ENCODE measurements at places on chromosomes 1 and 21.

- no peak for DNase-seq
Observed at GRCh38 chr1:219833214-219833815, 95.0 kb downstream of the SLC30A10 start.

DNA sequence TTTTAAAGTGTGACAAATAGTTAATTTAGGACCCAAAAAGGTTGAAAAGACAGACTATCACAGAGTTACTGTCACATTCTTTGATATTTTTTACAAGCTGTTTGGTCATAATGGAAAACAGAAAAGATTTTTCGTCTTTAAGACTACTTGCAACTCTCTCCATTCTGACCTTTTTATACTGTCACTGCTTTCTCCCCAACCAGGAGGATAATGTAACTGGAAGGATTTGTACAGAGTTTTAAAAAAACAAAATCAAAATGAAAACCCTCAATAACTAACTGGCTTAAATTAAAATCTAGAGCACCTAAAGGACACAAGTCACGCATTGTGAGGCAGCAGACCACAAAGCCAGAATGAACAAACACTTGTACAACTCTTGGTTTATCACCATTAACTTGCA lies 257.7 kb downstream of the FAF1 start:
- DNase-seq: no peak

DNA sequence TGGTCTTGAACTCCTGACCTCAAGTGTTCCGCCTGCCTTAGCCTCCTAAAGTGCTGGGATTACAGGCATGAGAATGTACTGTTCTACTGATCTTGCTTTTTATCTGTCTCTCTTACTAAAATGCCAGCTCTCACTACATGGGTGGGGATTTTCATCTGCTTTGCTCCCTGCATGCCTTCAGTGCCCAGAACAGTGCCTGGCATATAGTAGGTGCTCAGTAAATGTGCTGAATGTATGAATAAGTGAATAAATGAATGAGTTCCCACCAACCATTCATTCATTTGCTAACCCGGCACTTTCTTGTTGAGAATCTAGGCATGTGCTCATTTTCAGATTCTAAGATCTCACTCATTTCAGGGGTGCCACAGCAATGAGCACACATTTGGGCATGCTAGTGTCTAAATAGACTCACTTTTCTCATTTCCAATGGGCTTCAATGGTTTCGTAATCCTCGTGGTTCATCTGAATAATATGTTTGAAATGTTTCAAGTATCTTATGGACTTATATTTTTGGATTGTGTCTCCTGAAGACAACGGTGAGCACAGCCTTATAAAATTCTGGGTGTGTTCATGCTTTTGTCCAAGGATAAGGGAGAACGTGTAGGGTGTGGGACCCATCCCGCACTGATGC lies 7.6 kb downstream of the DHRS3 start:
- no peak for DNase-seq

GRCh38 chr1:229207916-229208315 lies 63.0 kb upstream of the RAB4A start:
- no peak for DNase-seq

GRCh38 chr1:68307378-68307787 lies 75.1 kb upstream of the WLS start:
- DNase-seq: no peak

DNA sequence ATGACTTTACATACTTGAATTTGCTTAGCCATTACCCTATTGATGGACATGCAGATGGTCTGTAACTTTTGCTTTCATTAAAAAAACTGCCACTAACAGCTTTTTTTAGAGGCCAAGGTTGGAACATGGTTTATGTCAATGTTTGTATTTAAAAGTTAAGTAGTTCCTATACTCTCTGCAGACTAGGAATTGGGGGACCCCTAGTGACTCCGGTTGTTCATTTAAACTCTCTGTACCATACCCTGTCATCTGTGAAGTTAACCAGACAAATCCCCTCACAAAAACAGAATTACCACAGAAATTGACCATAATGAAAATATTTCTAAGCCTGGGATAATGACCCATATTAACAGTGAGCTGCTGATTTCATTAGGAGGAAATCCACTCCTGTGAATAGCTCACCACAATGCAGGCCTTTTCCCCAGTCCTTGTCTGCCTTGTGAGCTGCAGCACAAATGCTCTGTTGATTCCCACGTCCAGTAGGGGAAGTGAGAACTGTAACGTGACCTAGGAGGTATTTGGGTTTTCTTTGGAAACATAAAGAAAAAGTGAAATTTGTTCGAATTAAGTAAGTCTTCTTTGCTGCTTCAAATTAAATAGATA lies 30.2 kb upstream of the CD101 start:
- DNase-seq: no peak

- no peak for DNase-seq
Observed at GRCh38 chr1:37995751-37996345, 6.0 kb upstream of the SF3A3 start.

DNA sequence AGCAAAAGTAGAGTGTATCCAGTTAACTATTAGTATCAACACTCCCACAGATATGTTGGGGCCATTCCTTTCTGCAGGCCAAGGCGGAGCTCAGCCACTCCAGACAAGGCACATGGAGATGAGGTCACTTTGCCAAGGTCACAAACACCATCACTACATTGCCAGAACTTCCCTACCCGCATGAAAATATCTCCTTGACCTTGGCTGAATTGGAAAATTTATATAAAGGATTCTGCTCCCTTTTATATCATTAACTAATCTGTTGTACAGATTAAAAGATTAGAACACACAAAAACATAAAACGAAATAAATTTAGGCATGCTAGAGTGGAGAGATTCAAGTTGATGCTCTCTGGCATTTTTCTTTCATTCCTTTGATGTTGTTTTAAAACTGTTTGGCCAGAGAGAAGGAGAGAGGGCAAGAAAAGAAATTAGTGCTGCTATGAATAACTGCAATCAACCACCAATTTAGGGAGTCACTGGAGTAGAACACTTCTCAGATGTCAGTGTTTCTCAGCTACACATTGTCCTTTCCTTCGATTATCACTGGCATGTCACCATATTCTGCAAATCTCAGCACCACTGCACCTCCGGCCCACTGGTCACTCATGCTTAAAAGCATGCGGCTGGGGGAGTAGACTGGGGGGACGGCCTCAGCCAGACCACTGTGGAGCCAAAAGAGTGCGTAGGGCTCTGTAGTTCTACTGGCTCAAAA lies 78.7 kb upstream of the ATP1B1 start:
- DNase-seq: peak; percentile 14

GRCh38 chr1:204456826-204457442 lies 37.7 kb downstream of the PIK3C2B start:
- DNase-seq: no peak

DNA sequence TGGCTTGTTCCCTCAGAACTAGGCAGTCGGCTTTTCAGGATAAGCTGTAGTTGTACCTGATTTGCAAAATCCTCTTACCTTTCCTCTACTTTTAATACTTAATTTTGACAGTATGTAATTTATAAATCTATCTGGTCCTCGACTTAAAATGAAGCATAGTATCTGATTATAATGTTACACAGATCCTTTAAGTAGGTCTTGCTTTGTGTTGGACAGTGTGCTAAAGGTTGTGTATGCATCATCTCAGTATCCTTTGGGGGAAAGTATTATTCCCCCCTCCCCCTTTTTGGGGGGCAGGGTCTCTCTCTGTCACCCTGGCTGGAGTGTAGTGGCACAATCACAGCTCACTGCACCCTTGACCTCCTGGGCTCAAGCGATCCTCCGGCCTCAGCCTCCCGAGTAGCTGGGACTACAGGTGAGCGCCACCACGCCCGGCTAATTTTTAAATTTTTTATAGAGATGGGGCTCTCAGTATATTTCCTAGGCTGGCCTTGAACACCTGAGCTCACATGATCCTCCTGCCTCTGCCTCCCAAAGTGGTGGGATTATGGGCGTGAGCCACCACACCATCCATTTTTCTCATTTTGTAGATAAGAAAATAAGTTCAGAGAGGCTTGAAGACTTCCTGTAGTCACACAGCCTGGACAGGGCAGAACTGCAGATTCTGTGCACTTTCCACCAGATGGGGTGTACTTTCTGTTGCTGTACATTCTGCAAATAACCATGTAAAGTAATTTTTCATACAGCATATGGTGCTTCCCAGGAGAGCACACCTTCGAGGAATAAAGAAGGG lies 791 bp upstream of the STX6 start:
- DNase-seq: no peak

- DNase-seq: no peak
Observed at GRCh38 chr1:117540532-117540931, 65.3 kb upstream of the TENT5C start.

- no peak for DNase-seq
Observed at GRCh38 chr1:229037806-229038405, 233.0 kb upstream of the RAB4A start.

DNA sequence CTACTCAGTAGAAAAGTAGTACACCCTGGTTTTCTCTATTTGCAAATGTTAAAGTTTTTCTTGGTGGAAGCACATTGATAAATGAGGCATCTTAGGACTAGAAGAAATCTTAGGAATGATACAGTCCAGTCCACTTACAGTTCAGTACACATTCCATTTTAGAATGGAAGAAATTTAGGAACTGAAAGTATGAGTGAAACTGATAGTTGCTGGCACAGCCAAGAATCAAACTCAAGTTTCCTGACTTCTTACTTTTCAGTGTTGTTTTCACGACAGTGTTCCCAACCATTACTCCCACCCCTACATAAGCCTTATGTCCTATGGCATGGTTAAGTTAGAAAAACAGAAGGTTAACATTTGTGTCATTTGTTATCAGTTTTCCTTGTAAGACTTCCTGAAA lies 258.5 kb downstream of the BACH1 start:
- no peak for DNase-seq

DNA sequence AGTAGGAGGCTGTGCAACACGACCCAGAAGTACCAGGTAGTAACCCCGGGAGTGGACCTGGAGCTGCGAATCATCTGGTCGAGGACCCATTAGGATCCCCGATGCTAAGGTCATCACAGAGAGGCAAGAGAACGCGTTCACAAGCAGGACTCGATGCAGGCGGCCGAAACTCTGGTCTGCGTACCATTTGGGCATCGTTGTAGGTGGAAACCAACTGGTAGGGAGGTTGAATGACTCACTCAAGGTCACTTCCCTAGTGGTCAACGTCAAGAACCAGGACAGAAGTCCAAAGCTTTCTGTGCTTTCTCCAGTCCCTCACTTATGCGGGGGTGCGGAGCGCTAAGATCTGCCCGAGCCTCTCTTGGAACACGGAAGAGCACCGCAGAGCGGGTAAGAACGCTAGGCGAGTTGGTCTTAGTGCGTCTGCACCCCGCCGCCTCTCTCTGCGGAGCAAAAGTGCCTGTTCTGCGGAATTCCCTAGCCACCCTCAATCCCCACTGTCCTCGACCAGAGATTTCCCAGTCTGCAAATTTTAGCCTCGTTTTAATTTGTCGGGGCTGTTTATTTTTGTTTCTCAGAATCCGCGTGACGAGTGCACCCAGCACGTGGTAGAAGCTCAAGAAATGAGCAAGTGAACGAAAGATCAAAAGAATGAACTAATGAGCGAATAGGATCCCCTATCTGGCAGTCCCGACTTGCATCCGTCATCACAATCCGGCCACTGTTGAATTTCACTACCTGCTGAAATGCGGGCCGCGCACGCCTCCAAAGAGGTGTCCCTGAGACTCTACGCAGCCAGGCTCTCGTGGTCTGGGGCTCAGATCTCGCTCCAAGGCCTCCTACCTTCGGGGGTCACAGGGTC lies 12.2 kb downstream of the HLX start:
- DNase-seq: no peak

- DNase-seq: no peak
Observed at GRCh38 chr21:15195768-15196167, 131.0 kb upstream of the NRIP1 start.

- no peak for DNase-seq
Observed at GRCh38 chr1:60747353-60747752, 335.0 kb upstream of the NFIA start.

DNA sequence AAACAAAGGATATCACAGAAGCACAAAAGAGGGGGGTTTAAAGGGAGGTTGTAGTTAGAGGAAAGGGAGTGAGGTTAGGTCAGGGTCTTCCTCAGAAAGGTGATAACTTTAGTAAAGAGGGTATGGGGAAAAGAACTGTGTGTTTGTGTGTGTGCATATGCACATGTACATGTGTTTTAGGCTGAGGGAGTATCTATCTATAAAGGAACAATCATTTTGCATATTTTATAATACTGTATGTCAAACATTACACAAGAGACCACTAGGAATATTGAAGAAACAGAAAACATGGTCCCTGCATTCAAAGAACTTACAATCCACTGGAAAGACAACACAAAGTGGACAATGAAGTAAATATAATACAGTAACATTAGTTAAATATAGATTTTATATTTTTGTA lies 132.2 kb downstream of the ACBD6 start:
- DNase-seq: no peak

DNA sequence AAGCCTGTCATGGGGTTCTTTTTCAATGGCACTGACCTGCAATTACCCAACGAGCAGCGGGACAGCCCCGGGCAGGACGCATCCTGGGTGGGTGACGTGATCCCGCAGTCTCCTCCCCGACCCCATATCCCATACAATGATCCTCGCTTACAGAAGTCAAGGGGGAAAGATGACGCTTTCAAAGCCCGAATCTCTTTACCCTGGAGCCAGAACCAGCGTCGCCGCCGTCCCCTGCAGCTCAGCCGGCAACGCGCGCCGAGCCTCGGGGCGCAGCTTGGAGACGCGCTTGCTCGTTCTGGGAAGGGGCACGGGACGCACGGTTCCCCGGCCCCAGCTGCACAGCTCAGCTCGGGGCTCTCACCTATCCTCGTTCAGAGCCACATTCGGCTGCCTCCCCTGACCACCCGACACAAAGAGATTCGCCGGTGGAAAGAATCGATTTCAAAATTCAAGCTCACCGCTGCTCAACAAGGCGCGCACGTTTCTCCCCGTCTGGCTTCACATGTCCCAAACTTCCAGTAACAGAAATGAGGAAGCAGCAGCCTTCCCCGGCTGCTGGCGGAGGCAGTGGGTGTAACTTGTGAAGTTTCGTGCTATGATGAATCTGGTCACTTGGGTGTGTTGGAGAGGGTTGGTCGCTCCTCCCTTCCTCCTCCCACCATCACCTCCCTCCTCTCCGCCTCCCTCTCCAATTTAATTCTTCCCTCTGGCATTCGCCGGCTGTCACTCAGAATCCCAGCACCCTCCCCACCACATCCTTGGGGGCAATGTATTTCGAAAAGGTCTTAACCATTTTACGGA lies at the start of gene TIAM1:
TIAM1 (minus strand) TSS at position 582 of the 801 bp plus-strand sequence. CDS start 77,289 bp downstream, outside the sequence.
- DNase-seq: no peak

DNA sequence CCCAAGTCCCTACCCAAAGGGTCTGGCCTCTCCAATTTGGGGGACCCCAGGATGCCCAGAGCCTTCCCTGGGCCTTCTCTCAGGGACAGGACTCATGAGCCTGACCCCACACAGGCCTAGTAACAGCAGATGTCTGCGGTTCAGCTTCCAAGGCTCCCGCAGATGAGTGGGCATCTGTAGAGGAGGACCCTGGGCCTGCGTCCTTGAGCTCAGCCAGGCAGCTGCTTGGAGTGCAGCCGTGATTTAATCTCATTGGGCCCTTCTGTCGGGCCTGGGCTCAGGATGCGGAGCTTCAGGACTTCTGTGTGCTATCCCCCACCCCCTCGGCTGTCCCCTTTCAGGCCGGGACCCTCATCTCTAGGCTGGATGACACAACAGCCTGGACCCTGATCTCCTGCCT lies 35.4 kb downstream of the IGSF21 start:
- no peak for DNase-seq

DNA sequence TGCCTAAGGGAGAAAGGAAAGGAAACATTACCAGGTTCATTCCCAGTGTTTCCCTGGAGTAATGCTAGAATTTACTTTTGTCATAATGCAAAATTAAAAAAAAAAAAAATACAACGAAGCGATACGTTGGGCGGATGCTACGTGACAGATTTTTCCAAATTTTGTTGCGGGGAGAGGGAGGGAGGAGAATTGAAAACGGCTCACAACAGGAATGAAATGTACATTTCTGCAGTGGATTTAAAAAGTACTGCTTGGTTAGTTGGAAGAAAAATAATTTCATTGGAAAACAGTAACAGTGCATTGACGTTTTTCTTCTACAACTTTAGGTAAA lies 157.5 kb downstream of the RUNX1 start:
- no peak for DNase-seq

Data from GM18507 (cell line).